ENCODE measurements at places on chromosomes 11 and 22.
A peak's percentile ranks its signal among the peaks of the same experiment; 100 is the strongest.

DNA sequence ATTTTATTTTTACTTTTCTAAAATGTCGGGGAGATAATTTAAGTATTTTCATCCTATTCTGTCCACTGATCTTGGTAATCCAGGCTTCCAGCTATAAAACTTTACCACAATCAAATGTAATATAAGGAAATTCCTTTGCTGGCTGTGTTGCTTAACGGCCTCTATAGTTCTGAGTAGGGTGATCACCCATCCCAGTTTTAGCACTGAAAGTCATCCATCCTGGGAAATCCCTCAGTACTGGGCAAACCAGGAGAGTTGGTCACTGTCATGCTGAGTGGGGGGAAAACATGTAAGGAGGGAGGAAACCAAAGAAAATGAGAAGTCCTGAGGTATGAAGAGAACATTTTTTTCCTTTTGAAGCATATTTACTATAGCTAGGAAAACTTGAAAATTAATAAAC, 12.8 kb upstream of the BACE1-AS start:
- no peak for DNase-seq

- DNase-seq = no peak
These were observed 50.2 kb downstream of the RPL27A start for GRCh38 chr11:8732748-8733241.

GRCh38 chr11:12989428-12990161, 19.5 kb upstream of the RASSF10 start:
- DNase-seq = no peak

GRCh38 chr22:38131399-38131798, 20.9 kb upstream of the BAIAP2L2 start:
- no peak for DNase-seq

DNA sequence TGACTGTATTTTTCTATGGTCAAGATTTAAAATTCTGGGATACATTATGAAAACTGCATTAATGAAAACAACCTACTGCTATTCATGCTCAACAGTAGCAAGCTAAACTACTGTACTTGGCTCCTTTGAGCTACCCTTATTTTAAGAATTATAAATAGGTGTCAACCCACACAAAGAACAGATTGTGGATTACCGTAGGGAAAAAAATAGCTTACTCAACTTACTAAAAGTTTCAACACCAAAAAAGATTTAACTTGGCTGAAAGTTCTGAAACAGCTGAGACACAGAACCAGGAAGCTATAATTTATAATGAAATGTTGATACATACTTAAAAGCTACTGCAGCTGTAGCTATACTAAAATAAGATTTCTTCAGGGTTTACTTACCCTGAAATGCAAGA, 10.1 kb downstream of the LIN7C start:
- no peak for DNase-seq

DNA sequence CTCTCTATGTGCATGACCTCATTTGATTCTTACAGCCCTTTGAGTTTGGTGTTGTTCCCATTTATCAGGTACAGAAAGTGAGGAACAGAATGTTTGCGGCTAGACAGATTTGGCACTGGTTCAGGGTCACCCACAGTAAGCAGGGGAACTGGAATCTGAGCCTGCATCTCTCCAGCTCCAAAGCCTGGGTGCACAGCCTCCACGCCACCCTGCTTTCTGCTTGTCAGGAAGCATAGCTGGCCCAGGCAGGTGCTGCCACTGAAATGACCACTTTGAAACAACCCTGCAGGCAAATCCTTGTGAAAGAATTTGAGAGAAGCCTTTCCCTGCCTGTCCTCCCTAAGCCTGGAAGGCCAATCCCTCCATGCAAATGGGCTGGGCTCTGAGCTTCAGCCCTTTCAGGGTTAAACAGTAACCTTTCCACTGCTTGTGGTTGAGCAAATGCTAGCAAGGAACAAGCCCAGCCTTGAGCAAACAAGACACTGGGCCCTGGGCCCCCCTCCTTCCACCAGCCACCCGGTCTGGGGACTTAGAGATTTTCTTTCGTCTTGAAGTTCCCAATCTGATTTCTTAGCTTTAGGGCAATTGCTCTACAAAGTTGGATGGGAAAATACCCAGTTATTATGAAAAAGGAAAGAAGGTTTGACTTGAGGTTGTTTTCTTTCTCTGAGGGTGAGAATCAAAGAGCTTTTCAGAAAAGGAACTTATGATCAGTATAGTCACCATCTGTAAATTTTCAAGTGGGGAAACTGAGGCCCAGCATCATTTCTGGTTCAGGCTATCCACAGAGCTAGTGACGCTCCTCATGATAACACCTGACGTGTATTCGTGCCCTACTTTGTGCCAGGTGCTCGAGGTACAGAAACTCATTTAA, 19.4 kb downstream of the EHF start:
- DNase-seq = no peak

DNA sequence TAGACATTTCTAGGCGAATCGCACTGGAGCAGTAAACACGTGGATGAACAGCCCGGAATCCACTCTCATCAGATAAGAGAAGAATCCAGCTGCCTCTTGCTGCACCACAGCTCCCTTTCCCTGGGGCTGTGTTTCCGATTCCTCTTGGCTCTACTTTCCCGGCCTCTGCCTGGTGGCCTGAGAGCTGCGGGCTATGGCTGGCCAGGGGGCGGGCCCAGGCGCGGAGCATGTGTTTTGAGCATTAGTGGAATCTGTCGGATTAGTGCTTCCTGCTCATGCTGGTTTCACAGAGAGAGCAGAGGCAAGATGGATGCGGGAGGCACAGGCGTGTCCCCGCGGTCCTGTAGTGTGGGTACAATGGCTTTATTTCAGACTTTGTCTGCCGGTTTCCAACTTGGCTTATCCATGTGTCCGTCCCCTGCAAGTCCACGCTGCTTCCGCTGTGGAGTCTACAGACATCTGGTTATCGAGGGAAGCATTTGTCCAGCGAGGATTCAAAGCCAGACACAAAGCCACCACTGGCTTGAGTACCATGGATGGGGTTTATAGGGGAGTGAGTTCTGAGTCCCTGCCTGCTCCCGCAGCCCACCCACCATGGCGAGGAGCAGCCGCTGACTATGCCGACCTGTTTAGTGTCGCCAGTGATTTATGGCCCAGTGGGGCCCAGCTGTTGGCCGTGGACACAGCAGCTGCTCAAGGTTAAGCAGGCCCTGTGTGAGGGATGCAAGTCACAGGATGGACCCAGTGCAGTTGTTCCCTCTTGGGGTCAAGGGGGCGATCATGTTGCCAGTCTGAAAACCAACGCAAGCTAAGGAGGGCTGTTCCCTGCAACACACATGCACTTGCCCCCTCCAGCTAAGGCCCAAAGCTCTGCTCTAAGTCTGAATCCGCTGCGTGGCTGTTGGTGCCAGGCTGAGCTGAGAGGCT, 43.3 kb upstream of the EP300 start:
- no peak for DNase-seq

GRCh38 chr11:103378931-103379330, 269.7 kb downstream of the DYNC2H1 start:
- DNase-seq = no peak

DNA sequence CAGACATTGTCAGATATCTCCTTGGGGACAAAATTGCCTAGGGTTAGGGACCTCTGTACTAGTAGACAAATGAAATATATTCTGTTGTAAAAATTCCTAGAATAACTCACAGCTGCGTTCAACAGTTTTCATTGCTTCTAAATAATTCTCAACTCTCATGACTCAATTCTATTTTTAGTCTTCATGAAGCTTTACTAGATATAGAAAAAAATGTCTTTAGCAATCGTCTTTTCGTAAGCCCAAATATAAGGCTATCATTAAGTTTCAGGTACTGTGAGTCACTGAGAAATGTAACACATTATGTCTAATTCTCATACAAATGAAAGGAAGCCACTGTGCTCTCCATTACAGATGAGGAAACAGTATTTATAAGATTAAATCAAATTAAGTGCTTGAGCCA, 6.4 kb downstream of the MMP12 start:
- no peak for DNase-seq

DNA sequence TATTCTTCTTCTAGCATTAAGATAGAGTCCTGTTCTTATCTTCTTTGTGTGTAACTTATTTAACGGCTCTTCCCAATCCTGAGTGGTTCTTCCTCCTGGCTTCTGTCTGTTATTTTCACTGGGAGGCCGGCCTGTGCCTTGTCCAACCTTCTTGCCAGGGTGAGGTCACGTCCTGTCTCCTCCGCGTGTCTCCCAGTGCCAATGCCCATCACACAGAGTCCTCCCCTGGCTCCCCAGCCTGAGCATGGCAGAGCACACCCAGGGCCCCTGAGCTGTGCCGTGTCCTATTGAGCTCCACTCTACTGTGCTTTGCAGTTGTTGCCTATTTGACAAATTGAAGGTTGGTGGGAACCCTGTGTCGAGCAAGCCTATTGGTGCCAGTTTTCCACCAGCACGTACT, 487.3 kb downstream of the BRD1 start:
- DNase-seq = no peak

- no peak for DNase-seq
These were observed 63.4 kb downstream of the RCN1 start for GRCh38 chr11:32154275-32154674.

DNA sequence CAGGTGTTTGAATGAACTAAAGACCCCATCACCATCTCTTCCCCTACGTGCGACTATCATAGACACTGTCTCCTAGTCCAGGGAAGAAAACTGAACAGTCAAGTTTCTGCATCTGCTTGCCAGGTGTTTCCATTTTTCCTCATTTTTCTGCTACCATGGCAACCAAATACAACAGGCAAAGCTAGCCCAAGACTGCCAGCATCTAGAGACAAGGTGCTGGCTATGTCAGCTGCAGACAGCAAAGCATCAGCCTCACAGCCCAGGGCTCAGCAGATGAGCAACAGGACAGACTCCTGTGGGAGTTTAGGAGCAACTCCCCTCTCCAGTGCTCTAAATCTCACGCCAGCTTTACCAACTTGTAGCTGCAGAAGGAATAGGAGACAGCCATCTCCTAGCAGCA, 124.3 kb downstream of the C11orf58 start:
- DNase-seq = no peak

DNA sequence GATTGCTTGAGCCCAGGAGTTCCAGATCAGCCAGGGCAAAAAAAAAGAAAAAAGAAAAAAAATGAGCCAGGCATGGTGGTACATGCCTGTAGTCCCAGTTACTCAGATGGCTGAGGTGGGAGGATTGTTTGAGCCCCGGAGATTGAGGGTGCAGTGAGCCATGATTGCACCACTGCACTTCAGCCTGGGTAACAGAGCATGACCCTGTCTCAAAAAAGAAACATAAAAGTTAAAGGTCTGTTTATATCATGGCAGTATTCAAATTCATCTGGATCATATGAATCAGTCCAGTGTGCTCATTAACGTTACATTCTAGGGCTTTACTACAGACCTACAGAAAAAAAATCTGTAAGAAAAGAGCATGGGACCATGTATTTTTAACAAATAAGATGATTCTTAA, 13.9 kb downstream of the HSD17B12 start:
- no peak for DNase-seq

DNA sequence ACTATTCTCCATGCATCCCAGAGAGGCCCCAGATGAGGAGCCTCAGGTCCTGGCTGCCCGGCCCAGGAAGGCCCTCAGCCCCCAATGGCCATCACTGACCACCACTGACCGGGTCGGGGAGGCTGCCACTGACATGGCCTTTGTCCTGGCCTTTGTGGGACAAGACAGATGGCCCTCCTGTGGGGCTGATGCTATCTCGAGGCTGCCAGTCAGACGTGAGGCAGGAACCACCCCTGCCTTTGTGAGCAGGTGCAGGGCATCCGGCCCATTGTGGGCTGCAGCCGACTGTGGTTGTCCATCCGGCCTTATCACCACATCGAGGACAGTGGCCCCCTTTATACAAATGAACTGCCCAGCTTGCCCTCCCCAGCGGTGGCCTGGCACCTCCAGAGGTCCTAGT, 5.5 kb downstream of the GP1BB start:
- DNase-seq = no peak

DNA sequence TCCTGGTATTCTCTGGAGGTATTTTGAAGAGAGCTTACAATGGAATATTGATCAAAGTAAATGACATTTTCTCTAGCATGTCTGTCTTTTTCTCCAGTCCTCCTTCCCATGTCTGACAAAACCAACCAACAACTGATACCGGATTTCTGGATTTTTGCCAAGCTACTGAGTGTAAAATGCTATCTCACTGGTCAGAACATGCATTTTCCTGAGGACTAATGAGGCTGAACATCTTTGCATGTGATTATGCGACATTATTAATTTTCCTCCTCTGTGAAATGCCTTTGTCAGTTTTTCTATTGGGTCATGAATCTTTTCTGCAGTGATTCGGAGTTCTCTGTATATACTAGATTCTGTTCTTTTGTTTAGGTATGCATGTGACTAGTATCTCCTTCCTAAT, 51.4 kb downstream of the CDON start:
- DNase-seq = no peak

DNA sequence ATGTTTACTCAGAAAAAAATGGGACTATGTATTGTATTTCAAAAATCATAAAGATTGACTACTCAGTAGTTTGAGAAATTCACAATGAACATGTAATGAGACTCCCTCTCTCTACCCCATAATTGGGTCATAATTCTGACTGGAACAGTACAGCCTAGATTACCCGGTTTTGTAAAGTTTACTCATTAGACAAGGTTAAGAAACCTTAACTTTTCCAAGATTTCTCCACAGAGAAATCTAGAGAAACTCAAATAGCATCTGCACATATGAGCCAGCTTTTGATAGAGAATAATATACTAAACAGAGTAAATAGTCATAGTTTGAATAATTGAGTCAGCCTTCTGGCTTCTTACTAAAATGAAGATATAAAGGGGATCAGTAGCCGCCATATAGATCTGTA, 331.1 kb upstream of the MPPED2 start:
- DNase-seq = no peak

- no peak for DNase-seq
These were observed 192.6 kb downstream of the DSCAML1 start for GRCh38 chr11:117604336-117604995.

DNA sequence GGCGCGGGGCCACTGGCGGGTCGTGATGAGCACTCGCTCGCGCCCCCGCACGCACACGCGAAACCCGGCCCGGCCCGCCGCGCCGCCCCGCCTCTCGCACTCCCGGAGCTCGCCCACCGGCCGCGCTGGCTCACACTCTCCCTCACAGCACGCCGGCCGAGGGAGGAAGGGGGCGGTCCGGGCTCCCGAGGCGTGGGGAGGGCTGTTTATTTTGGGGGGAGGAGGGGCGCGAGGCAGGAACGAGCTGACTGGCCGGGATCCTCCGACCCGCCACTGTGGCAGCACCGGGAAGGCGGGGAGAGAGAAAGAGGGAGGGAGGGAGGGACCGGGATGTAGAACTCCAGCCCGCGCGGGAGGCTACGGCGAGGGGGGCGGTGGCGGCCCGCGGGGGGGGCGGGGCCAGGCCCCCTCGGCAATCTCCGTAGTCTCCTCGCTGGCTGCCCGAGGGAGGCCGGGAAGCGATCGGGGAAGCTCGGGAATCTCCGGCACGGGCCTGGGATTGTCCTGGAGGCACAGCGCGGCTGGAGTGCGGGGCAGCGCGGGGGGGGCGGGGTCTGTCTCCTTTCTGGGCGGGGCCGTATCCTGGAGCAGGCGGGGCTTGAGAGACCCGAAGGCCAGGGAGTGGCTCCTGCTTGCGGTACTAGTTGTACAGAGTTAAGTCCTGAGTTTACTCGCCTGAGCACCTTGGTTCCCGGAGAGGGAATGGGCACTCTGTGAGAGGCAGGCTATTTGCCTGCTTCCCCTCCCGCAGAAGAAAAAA, at the start of gene RBFOX2:
Gene RBFOX2 (minus strand): TSS at position 179 of the 760 bp plus-strand sequence. CDS start 399 bp downstream, outside the sequence.
- DNase-seq = peak; percentile 71

GRCh38 chr11:113494021-113494420, 18.8 kb upstream of the DRD2 start:
- no peak for DNase-seq
